ENCODE measurements at places on chromosomes 2 and 18.

DNA sequence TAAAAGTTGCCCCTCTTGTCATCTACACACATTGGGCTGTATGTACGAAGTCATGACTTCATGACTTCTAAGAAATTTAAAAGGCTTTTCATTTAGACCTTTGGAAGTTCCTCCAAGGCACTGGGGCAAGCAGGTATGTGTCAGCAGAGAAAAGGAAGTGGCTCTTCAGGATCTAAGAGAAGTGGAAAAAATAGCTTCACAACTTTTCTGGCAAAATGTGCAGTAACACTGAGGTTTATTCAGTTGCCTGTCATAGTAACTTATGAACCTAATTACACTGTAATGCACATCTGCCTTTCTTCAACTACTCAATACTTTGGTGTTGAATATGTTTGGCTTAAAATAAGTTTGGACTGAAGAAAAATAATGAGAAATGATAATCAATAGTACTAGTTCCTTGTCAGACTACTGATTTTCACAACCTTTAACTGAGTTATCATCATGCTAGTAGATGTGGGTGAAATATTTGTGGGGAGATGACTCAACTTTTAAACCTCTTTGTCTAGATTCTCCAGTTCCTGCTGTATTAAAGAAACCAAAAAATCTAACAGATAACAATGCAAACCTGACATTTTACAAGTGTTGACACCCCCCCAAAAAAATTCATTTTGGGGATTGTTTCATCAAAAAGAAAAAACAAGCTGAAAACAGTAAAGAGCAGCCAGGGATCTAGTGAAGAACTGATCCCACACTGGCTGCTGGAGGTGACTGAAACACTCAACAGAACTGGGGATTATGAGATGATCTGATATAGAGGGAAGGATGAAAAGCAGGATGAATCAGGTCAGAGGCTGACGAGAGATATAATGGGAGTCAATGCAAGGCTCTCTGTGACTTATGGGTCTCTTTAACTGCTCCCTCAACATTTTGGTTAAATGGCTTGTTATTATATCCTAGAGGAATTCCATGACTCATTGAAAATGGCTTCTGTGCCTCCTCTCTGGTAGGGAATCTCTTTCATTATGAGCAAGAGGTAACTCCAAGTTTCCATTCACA is 84.6 kb downstream of the COLEC12 start:
- DNase-seq, result no peak

GRCh38 chr18:39732918-39733317 is 2167.3 kb upstream of the CELF4 start:
- no peak for DNase-seq

DNA sequence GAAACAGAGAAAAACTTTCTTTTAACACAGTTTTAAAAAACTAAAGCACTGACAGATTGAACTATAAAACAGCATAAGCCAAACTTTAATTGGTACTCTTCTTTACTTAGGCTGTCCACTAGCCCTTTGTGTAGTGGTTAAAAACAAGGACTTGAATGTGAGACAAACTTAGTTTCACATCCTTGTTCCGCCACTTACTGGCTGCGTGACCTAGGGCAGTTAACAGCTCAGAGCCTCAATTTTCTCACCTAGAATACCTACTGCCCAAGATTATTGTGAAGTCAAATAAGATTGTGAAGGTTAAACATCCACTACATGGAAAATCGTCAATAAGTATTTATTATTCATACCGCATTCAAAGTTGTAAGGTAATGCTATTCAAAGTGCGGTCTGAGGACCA is 2.0 kb downstream of the WDR35 start:
- no peak for DNase-seq

- no peak for DNase-seq
Observed at GRCh38 chr18:4453874-4454536, 1.1 kb downstream of the DLGAP1 start.

DNA sequence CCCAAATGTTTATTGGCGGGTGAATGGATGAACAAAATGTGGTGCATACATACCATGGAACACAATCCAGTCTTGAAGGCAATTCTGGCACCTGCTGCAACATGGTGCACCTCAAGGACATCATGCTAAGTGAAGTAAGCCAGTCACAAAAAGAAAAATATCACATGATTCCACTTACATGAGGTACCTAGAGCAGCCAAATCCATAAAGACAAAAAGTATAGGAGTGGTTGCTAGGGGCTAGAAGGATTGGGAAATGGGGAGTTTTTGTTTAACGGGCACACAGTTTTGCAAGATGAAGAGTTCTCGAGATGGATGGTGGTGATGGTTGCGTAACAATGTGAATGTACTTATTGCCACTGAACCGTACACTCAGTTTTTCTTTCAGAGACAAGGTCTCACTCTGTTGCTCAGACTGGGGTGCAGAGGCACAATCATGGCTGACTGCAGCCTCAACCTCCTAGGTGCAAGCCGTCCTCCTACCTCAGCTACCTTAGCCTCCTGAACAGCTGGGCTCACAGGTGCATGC is 90.9 kb upstream of the CERS6 start:
- DNase-seq, result no peak

DNA sequence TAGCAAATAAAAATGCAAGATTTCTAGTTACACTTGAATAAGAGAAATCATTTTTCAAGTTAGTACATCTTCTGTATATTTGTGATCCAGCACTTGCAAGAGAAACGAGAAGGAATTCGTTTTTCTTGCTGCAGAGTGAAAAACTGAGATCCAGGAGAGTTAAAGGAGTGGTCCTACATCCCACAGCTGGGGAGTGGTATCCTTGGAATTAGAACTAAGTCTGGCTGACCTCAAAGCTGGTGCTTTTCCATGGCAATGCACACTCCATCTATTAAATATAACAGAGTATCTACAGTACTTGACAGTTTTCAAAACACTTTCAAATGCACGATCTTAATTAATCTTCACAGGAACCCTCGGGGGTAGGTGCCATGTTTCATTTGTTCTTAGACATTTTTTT is 46.8 kb downstream of the TRIB2 start:
- DNase-seq, result no peak

- DNase-seq, result no peak
Observed at GRCh38 chr2:192190474-192190873, 4.3 kb downstream of the TMEFF2 start.

- DNase-seq, result no peak
Observed at GRCh38 chr2:198913394-198914152, 544.2 kb downstream of the SATB2 start.

- DNase-seq, result no peak
Observed at GRCh38 chr2:174449033-174449432, 37.8 kb downstream of the GPR155 start.

DNA sequence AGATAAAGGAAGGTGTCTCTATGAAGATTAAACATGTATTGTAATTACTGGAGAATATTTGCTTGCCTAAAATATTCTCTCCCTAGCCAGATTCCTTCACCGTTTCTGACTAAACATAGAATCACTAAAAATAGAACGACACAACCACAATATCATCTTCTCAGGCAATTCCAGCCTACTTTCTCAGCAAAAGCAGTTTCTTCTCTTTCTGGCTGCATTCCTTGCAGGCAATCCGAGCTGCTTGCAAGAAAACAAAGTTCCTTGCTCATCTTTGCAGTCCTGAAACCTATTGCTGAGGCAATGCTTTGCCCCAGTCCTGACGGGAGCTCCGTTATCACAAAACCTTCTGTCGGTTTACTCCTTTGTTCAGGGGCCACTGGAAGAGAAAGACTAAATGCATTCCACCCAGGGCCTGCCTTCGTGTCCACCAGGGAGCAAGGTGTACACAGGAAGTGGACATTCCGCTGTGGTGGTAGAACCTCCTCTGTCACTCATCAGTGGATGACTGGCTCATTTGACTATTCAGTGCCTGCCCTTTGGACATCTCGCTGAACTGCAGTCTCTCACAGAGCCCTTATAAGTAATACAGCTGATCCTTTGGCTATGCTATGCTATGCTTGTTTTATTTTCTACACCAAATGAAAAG is 239.2 kb upstream of the DOK6 start:
- DNase-seq, result no peak

DNA sequence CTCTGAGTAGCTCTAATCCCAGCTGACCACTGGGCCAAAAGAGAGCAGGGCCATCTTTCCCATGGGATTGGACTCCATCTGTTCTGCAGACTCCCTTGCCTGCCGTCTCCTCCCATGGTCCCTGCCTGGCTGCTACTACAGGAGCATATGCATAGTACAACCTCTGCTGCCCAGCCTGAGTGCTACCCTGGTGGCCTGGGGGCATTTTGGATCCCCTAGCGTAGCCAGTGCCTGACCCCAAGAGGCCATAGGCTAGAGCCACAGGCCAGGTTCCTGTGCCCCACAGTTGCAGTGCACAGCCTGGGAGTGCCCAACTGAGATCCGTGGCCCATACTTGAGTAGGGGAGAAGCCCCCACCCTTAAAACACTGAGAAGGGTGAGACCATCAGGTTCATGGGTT is 280.3 kb downstream of the CCDC85A start:
- DNase-seq, result no peak

DNA sequence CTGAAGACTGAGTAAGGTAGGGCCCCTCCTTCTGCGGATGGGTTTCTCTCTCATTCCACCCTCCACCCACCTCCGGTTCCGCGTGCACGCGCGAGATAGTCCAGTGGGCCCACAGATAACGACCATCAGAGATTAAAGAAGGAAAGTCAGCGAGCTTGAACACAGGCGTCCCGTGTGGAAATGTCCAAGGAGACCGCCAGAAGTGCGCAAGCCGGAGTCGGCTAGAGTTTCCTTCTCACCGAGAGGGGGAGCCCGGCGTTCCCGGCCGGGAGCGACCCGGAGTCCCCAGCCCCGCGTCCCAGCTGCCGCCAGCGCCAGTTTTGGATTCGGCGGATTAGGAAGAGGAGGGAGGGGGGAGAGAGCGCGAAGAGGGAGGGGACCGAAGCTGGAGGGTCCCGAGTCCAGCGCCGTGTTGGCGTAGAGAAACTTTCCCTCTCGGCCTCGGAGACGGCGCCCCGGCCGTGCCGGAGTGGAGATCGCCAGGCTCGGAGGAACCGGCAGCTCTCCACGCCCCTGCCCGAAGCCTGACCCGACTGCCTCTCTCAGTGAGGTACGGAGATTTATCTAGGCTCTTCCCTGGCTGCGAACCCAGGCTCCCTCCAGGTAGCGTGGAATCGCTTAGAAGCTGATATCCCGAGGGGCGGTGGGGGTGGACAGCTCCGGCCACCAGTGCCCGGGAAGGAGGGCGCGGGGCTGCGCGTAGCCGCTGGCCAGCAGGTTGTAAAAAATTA is at the start of gene GULP1:
Gene GULP1 (plus strand): TSS at position 258 of the 731 bp plus-strand sequence. CDS start 185,829 bp downstream, outside the sequence.
- DNase-seq, result no peak

- no peak for DNase-seq
Observed at GRCh38 chr2:112942654-112943002, 31.7 kb downstream of the IL37 start.

DNA sequence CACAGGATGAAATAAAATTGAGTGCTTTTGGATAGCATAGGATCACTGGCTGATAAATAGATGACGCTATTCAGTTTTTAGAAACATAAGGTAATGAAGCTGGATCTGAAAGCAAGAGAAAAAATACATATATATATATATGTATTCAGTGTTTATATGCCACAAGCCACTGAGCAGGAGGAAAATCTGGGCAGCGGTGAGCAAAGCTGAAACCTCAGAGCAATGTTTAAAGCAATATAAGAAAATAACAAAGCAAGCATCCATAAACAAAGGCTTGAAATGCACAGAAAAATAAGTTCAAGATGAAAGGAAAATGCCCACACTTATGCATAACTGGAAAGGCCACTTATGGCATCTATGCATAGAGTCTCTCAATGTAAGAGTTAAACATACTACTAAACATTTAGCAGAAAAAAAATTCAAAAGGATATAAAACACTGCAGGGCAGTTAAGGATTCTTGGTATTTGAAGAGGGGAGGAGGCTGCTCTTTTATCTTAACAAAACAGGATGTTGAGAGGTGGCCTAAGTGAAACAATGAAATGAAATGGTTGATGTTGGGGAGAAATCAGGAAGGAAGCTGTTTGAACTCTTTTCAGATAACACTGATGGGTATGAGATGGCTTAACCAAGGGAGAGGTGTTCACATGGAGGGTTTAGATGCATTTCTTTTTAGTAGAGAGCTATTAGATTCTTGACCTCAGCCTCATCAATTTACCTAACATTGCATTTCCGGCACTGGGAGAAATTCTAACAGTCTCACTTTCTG is 129.1 kb downstream of the ARHGAP15 start:
- no peak for DNase-seq

Measured in stimulated activated CD4-positive, alpha-beta T cell treated with anti-CD3 and anti-CD28 coated beads, Interleukin-2, amount 100 ng/mL, for 48 hours (primary cell).